ENCODE measurements at places on chromosomes 7 and 10.

- DNase-seq, result peak; percentile 53
Observed at GRCh38 chr10:93993782-93994437, at the start of gene PLCE1. Gene PLCE1 (plus strand): TSS chr10:93993931. CDS start chr10:94031047, 37,116 bp downstream.

- no peak for DNase-seq
Observed at GRCh38 chr7:159094023-159094740, 50.5 kb downstream of the VIPR2 start.

DNA sequence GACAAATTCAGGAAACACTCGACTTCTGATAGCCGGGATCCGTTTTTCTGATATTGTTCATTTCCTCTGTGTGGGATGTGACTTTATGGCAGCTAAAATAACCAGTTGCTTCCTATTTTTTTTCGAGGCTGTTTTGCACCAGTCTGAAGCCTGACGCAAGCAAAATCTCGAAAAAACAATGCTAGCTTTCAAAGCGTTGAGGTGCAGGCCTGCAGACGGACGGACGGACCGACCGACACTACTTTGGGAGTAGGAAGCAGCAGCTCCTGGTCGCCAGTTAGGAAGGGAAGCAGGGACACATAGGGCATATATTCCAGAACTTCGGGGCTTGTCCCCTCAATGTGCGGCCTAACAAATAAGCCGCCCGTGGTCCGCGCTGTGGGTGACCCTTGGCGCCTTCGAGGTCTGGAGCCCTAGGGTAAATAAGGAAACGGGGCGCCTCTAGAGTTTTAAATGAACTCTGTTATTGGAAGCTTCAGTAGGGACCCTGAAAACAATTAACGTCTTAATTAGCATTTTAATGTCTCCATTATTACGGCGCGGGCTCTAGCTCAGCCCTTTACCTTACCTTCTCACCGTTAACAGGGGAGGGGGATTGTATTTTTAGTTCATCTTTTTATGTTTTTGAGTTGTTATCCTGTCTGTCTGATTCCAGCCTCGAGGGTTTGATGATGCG, 1.3 kb downstream of the HHEX start:
- no peak for DNase-seq

DNA sequence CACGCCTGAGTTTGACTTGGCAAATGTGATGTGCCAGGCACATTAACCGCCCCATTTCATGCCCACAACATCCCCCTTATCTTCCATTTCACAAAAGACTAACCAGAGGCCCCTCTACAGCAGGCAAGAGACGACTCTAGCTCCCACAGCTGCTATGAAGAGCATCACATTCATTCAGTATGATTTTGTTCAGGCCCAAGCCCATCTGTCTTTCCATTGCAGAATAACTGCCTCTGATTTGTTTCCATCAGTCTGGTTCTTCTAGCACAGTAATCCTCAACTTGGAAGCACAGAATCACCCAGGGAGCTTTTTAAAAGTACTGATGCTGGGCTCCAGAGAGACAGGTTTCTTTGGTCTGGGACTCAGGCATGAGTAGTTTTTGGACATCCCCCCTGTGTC, 169.7 kb downstream of the NEURL1 start:
- DNase-seq, result no peak

DNA sequence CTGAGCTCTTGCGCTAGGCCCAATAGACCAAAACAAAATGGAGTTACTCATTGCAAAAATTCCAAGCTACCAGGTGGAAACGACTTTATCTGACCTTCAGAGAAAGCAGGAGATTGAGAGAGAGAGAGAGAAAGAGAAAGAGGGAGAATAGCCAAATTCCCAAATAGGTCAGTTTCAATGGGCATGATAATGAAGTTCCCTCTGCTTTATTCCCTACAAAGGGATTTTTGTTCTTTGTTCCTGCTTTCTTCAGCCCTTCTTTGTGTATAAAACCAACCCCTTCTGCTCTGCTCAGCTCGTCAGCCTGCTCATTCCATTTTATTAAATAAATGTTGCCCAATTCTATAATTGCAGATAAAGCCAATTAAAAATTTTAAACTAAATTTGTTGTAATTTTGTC, 45.0 kb upstream of the GPR37 start:
- no peak for DNase-seq

DNA sequence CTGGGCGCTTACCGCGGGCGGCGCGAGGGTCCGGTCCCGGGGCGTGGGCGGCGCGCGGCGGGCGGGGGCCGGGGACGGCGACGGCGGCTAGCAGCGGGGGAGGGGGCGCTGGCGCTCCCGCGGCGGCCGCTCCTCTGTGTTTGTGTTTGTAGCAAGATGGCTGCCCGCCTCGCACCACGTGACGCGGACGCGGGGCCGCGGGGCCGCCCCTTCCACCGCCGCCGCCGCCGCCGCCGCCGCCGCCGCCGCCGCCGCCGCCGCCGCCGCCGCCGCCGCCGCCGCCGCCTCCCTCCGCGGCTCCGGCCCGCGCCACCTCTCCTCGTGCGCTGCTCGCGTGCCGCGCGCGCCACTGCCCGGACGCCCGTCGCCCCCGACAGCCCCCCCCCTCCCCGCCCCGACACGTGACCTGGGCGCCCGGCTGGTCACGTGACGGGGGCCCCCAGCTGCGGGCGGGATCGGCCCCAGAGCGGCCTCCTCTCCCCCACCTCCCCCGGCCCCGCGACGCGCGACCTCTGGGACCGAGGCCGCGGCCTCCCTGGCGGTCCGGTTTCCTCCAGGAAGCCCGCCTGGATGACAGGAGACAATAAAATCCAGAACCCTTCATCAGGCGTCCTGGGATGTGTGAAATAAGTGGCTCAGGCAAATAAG, at the start of gene GIGYF1:
GIGYF1 (minus strand) TSS at position 153 of the 648 bp plus-strand sequence. CDS start 6,012 bp downstream, outside the sequence.
- no peak for DNase-seq

- DNase-seq, result peak; percentile 23
Observed at GRCh38 chr10:102919246-102919959, 1.3 kb downstream of the CNNM2 start.

GRCh38 chr7:44797329-44798258, 1.1 kb downstream of the PPIA start:
- DNase-seq, result peak; percentile 64

GRCh38 chr10:11295492-11295891, 277.8 kb downstream of the CELF2 start:
- DNase-seq, result no peak

DNA sequence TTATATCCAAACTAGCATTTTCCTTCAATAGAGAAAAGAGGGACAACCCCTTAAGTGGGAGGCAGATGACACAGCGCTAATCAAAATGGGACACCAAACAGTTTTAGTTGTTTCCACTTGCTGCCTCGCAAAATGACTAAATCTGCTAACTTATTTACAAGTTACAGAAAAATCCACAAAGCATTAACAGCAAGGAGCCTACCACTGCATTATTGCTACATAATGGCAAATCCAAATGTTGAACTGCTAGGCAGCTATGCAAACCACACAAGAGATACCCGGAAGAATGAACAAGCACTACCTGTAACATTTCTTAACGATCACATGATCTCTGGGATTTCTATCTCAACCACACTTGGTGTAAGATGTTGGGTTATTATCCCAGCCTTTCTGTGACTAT, 96.7 kb downstream of the SFMBT2 start:
- DNase-seq, result no peak

GRCh38 chr10:13352519-13352918, 4.4 kb upstream of the SEPHS1 start:
- no peak for DNase-seq

DNA sequence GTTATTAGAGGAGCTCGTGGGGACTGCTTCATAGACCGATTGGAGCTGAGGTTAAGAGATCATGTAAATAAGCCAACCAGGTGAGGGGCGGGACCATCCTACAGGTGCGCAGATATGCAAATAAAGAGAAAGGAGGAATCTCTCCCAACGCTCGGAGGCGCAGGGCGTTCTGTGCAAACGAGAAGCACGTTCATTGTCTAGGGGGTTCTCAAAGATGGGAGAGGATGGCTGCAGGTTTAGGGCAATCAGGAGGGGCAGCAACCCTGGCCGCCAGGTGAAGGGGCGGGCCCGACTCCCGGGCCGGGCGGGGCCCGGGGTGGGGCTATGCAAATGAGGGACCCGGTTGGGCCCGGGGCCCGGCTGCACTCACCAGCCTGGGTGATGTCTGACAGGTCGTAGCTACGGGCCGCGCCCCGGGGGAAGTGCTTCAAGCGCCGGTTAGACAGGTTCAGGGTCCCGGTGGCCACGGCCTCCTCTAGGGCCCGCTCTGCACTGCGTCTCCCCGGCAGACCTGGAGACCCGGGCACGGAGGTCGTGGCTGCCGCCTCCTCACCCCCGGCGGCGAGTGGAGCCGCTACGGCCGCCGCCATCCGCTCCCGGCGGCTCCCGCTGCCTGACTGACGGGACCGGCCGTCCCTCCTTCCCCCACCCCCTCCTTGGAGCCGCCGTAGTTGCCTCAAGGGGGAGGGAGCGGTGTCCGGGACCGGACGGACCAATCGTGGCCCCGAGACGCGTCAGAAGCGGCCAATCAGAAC, at the start of gene LRCH4:
LRCH4 (minus strand) TSS at position 619 of the 755 bp plus-strand sequence; CDS start at position 590, 29 bp downstream.
- DNase-seq, result peak; percentile 55

- no peak for DNase-seq
Observed at GRCh38 chr10:120367341-120367740, 89.7 kb upstream of the PLPP4 start.

DNA sequence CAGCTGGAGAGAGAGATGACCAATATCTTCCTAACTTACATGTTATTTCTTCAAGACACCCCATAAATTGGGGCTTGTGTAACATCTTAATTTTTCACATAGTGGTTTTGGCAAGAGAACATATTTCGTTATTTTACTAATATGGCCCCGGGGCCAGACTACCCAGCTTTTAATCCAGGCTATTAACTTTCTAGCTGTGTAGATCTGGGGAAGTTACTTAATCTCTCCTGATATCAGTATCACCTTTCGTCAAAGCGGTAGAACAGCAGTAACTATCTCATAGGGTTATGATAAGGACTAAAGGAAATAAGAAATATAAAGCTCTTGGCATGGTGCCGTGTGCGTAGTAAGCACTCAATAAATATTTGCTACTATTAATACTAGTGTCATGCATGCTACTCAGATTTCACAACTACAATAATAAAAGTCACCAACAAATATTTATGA, 71.6 kb upstream of the LYZL1 start:
- DNase-seq, result no peak

- DNase-seq, result no peak
Observed at GRCh38 chr7:159022238-159022993, 122.3 kb downstream of the VIPR2 start.

- no peak for DNase-seq
Observed at GRCh38 chr10:34358729-34359434, 456.2 kb downstream of the PARD3 start.

GRCh38 chr7:24701261-24702235, 55.7 kb downstream of the GSDME start:
- no peak for DNase-seq
